Right lobe of liver (tissue), 6 donors: ENCODE measurements at places on chromosomes 3 and 15.

- DNase-seq: no peak
Measured at GRCh38 chr3:32872487-32873382, 54.9 kb downstream of the TRIM71 start.

DNA sequence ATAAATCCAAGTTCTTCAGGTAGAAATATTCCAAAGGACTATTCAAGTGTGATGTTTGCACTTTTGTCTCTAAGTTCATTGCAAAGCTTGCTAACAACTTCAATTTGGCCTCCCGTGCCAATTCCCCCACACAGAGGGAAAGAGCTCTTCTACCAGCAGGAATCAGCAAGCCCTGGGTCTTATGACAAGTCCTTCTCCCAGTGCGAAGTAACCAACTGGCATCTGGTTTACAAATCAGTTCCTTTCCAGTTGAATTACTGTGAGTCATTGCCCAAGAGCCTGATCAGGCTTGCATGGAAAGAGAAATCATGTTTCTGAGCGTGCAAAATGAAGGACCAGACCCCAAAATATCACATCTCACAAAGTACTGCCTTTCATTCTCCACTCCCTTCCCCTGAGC, 62.7 kb upstream of the SLCO3A1 start:
- no peak for DNase-seq

DNA sequence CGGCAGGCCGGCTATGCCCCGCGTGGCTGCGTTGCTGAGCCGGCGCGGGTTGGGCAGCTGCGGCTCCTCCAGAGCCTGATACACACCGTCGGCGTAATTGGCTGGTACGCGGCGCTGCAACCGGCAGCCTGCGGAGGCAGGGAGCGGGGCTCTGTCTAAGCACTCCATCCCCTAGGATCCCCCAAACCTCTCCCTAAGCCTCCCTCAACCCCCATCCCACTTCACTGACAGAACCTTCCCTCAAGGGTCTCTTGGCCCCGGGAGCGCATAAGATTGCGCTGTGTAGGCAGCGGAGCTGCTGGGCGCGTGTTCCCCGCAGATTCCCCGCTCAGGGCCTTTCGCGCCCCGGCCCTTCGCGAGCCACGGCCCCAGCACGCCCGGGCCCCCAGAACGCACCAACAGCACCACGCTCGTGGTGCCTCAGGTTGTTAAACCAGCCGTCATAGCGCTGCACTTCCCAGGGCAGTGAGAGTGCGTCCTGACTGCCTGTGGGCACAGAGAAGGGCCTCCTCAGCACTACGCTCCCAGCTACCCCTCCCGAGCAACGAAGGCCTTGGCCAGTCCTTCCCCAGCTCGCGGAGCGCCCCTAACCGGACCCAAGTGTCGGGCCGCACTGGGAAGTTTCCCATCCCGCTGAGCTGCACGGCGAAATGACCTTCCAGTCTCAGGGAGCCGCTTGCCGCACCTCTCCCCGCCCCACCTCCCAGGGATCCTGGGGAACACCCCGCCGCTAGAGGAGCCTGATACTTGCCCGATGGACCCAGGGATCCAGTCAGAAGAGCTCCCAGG, 1.2 kb downstream of the DUOX2 start:
- no peak for DNase-seq

DNA sequence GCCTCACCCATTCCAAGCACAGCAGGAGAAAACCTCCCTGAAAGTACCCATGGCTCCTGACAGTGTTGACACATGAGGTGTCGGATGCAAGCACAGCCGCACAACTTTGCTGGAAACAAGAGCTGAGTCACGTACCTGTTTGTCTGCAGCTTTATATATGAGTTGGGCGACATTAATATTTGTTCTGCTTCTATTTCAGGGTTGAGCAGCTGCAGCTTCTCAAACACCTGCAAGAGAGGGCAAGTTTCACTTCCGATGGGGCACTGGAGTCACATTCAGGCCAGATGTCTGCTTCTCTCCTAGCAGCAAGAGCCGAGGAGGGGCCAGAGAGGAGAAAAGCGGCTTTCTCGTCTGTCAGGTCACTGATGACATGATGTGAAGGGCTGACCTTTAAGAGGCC, 88.0 kb downstream of the NUP210 start:
- no peak for DNase-seq

DNA sequence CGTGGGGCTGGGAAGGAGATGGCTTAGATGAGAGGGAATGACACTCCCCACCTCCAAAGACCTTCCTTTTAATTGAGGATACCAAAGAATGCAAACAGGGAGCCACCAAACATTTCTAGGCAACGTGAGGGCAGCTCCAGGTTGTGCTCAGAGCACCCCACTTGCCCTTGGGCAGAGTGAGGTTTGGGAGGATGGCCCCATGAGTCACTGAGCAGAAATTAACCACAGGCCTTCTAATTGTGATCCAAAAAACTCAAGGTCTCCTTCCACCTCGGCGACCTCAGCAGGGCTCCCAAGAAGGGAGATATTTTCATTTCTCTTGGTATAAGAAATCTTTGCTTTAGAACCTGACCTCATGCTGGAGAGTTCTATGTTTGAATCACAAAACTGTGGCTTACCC, 305.0 kb upstream of the TPM1 start:
- no peak for DNase-seq
